Activated CD8-positive, alpha-beta memory T cell treated with anti-CD3 and anti-CD28 coated beads for 48 hours (primary cell): ENCODE measurements at places on chromosomes 6 and 20.

- DNase-seq: peak; percentile 43
Observed at GRCh38 chr20:31822421-31823330, 3.5 kb downstream of the MYLK2 start.

- no peak for DNase-seq
Observed at GRCh38 chr6:79070206-79070825, 7.7 kb downstream of the PHIP start.

DNA sequence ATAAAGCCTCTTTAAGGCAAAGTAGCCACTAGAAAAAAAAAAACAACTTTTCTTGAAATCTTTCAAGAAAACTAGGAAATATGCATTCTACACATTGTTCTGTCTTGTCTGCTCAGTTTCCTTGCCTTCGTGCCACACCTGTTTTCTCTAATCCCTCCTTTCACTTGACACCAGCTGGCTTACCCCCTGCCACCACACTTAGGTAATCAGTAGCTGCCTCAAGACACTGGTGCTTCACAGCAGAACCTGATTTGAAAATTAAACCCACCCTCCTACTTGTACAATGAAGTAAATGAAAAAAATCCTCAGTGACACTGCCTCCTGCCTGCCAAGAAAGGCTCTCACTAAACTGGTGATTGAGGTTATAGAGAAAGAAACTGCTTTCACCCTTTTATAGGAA lies 45.8 kb upstream of the SCML4 start:
- DNase-seq: no peak

GRCh38 chr6:37916149-37916548 lies 96.6 kb downstream of the ZFAND3 start:
- DNase-seq: no peak

DNA sequence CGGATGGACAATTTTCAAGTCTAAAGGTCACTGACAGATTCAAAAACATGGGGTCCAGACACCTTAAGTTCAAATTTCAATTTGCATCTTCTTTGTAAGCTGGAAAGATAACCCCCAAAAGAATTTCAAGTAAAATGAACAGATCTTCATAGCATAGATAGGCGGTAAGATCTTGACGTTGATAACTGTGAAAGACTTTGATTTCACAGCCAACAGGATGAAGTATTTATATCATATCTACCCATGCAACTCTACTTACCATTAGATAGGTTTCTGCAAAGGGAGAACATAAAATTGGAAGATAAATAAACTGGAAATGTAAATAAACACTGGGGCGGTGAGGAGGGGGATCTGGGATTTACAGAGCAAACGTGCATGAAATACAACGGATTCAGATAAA lies 137.8 kb downstream of the IPCEF1 start:
- no peak for DNase-seq
